ENCODE measurements at places on chromosomes 6 and 20.

DNA sequence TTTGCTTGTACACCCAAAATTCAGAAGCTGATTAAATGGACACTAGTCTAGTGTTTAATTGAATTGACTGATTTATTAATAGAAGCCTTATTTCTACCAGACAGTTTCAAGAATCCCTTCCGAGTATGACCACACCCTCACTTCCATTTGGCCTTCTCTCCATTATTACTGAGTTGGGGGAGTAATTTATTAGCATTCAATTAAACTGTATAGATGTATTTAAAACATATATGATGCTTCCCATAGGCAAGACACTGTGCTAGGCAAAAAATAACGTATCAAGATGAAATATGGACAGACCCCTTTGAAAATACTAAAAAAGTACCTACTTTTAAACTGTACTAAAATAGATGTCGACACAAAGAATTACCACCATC is 112.9 kb upstream of the PHACTR1 start:
- no peak for DNase-seq

DNA sequence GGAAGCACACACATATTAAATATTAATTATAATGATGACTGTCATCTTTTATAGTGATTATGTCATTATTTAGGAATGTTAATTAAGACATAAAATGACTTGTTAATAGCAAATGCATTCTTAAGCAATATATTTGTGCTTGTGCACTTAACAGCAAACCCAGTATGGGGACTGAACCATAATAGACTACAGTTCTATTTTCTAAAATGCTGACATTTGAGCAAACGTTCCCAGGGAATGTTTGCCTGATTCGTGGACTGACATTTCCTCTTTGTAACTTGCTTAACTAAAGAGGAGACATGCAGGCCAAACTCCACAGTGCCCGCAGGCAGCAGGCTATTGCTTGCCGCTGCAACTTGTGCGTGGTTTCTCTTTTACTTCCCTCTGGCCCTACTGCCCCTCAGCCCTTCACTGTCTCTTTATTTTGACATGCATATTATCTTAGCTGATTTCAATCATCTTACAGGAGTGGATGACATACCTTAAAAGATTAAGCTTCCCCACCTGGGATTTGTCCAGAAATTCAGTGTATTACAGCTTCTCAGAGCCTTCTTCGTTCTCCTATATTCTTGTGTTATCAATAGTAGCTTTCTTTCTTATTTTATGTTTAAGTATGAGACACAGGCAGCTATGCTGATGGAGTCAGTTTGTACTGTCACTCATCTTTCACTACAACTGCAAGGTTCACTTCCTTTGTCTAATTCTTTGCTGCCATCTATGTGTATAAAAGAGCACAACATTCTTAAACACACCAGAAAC is 141.5 kb downstream of the GMDS start:
- peak; percentile 69 for DNase-seq

GRCh38 chr6:26092443-26092842 is 5.2 kb downstream of the HFE start:
- DNase-seq, result no peak

DNA sequence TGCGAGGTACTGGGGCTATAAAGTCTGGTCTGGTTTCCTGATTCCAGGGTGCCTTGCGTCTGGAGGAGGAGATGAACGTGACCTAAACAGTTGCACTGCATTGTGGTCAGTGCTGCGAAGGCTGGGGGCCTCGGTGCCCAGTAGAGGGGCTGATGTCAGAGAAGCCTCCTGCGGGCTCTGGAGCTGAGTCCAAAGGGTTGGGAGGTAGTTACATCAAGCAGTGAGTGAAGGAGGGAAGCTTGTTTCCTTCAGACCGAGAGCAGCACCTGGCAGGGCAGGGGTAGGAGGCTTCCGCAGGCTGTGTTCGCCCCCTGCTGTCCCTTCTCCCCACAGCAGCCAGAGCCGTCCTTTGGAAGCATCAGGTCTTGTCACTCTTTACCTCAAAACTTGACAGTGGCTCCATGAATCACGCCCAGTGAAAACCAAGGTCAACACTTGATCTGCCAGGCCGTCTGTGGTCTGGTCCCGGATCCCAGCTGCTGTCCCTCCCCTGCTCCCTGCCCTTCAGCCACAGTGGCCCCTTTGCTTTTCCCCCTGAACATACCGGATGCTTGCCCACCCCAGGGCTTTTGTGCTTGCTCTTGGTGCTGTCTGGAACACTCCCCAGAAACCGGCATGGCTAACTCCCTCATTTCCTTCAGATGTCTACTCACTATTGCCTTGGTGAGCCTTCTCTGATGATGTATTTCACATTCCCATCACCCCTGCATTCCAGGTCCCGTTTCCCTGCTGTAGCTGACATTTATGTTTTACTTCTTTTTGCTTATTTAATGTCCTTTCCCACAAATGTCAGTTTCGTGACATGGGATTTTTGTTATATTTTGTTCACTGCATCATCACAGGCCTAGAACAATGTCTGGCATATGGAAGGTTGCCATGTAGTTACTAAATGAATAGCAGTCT is 7.0 kb downstream of the DYNLRB1 start:
- peak; percentile 48 for DNase-seq

GRCh38 chr6:2179241-2179640 is 66.2 kb downstream of the GMDS start:
- DNase-seq, result no peak

GRCh38 chr6:109458774-109459531 is 3.4 kb upstream of the MICAL1 start:
- DNase-seq, result no peak

DNA sequence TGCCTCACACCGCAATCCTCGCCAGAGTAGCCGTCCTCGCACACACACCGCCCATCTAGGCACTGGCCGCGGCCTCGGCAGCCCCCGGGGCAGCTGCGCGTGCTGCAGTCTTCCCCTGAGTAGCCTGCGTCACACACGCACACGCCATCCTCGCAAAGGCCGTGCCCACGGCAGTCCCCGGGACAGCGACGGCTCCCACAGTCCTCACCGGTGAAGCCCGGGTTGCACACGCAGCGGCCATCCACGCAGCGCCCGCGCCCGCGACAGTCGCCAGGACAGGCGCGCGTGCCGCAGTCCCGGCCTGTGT is 13.1 kb downstream of the TNXB start:
- no peak for DNase-seq

DNA sequence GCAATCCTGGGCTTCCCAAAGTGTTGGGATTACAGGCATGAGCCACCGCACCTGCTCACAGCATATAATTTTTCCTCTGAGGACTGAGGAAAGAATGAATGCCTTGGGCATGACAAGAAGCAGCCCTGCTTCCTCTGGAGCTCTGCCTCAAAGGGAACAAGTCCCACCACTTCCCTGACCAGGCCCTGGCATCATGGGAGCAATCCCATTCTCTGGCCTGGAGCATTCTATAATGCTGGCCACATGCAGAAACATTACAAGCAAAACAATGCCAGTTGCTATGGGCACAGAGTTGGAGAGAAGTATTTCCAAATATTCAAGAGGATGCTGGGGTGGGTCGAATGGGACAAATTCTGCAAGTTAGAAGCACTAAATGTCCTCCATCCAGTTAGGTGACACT is 41.5 kb upstream of the ARMH2 start:
- no peak for DNase-seq

DNA sequence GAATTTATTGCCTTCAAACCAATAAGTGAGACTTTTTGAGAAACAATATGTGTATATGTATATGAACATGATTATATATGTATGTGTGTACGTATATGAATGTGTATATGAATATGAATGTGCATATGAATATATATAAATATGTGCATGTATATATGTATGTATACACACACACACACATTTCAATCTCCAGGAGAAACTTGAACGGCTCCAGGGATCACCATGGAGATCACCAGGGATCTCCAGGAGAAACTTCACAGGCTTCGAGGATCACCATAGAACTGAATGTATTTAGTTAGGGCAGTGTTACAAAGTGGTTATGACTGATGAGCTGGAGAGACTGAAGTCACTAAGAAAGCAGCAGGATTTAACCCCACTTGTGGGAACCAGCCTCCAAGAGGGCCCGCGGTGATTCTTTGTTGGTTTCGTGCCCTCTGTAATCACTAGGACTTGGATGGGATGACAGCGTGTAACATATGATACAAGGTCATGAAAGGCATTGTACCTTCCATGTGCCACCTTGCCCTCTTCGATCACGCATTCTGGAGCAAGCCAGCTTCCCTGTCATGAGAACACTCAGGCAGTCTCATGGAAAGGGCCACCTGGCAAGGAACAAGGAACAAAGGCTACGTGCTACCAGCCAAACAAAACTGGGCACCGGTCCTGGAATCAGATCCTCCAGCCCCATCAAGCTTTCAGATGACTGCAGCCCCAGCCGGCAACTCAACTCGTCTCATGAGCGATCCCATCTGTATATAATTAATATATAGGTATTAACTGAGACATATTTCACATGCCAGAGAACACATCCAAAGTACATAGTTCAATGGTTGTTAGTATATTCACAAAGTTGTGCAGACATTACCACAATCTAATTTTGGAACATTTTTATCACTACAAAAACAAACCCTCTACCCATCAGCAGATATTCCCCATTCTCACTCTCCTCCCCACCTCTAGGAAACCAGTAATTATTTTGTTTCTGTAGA is 8.6 kb downstream of the FAM50B start:
- no peak for DNase-seq

DNA sequence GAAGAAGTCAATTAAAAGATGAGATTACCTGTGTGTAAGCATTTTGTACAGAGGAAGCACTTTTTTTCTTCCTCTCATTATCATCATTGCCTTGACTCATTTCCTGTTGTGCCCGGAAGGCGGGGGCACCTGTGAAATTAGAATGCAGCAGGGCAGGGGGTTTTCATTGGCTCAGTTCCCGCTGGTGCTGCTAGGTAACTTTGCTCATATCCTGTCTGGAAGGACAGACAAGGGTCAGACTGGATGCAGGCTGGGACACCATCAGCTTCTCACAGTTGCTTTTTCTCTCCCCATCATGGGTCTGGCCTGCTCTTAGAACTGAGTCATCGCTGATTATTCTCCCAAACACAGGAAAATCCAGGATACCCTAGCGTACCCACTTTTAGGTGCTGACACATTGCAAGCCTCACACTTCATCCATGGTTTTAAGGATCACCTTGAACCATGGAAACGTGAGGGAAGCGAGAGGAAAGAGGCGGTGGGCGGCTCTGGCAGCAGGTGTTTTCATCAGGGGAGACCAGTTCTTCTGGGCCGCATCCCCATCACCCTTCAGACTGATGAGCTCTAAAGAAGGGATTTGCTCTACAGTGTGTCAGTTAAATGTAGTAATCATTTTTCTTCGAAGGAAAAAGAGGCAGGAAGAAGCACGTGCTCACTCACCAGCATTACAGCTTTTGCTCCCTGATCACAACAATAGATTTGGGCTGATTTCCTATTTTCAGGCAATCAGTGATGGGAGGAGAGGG is 195.7 kb upstream of the SASH1 start:
- DNase-seq, result no peak

- DNase-seq, result no peak
Measured at GRCh38 chr6:12343122-12343439, 52.9 kb downstream of the EDN1 start.
